ENCODE measurements at places on chromosomes 5 and 9.

DNA sequence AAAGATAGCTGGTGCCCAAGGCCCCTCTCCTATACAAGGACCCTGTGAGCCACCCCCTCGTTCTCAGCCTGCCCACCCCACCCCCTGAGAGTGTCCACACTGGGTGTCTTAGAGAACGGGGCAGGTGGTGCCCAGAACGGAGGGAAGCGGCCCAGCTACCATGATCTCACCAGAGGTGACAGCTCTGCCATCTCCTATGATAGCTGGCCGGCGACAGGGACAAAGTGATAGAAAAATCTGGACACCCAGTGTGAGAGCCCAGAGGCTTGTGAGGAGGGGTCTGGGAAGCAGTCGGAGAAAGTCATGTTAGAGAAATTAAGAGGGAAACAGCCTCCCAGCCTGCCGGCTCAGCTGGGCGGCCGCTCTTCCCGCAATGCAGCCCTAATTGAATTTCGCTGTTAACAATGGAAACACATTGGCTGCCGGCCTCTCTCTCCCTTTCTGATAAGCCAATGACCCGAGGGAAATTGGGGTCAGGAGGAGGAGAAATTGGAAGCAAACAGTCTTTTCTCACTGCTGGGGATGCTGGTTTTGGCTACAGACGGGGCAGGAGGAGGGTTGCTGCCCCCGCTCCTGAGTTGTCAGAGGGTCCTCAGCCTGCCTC lies 32.3 kb downstream of the HK3 start:
- no peak for DNase-seq

DNA sequence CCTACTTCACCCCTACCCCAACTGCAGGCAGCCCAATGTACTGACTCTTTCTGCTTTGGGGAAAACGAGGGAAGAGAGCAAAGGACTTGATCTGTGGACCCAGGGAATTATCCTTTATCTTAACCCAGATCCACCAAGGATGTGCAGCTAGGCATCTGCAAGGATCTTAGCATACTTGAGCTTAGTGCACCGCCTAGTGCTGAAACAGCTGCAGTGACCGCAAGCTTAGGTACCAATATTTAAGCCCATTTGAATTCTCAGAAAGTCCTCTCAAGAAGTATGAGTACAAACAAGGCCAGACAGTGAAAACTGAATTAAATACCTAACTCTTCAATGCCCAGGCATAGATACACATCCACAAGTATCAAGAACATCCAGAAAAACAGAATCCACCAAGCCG lies 576.7 kb upstream of the ADAMTS16 start:
- peak; percentile 45 for DNase-seq

GRCh38 chr5:132237670-132238069 lies 10.0 kb upstream of the P4HA2 start:
- DNase-seq, result no peak

DNA sequence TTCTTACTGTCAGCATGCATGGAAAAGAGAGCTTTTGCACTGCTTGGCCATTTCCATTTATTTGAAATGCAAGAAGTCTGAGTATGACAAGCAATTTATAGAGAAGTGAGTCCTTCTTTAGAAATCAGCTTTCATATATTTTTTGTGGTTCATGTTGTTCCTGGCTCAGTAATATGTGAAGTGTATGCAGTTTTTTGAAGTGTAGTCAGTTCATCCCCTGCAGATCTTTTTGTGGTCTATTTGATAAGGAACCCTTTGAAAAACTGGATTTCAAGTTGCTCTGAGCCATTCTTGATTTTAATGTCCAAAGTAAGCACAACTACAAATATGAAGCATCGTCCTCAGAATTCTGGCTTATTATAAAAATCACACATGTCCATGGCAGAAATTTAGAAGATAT lies 294.1 kb upstream of the SMC2 start:
- no peak for DNase-seq

- DNase-seq, result no peak
These were observed 32.6 kb downstream of the UBAP1 start for GRCh38 chr9:34211395-34211794.

- no peak for DNase-seq
These were observed 551.3 kb downstream of the PDE4D start for GRCh38 chr5:59342181-59342580.

DNA sequence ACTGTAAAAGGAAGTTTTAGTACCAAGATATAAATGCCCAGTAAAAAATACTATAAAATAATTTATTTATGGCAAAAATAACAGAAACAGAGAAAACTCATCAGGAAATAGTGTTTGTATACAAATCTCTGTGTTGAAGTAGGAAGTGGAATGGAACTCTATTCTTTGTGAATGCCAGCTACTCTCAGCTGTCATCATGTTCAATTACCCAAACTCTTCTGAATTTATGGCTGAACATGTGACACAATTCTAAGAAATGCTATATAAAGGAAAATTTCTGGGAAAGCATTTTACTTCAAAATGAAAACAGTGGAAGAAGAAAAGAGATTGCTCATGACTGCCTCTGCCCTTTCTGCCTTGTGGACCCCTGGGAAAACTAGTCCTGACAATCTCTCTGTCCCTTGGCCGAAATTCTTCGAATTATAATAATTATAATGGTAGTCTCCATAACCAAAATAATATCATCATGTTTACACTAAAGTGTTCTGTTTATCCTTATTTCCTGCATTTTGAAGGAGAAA lies 522.3 kb upstream of the ST8SIA4 start:
- DNase-seq, result no peak

DNA sequence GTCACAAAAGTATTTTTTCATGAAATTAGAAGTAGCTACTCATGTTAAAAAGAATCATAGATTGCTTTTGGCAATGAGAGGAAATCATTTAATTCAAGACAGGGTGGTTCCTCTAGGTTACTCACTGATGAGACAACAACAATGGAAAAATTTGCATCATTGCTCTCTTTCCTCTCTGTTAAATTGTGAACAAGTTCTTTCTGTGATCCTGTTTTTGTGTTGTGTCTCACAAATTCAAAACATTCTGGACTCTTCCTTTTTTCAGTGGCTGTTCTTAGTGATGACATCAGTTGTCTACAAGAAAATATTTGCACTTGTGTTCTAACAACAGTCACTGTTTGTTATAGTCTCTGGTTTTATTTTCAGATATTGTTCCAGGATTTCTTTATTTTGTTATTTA lies 95.3 kb downstream of the XRCC4 start:
- no peak for DNase-seq

GRCh38 chr5:112581811-112582320 lies 155.8 kb upstream of the APC start:
- DNase-seq, result no peak

GRCh38 chr5:74433255-74433895 lies 207.2 kb downstream of the ENC1 start:
- peak; percentile 22 for DNase-seq

- no peak for DNase-seq
These were observed 339.5 kb downstream of the BNC2 start for GRCh38 chr9:16530669-16531642.

DNA sequence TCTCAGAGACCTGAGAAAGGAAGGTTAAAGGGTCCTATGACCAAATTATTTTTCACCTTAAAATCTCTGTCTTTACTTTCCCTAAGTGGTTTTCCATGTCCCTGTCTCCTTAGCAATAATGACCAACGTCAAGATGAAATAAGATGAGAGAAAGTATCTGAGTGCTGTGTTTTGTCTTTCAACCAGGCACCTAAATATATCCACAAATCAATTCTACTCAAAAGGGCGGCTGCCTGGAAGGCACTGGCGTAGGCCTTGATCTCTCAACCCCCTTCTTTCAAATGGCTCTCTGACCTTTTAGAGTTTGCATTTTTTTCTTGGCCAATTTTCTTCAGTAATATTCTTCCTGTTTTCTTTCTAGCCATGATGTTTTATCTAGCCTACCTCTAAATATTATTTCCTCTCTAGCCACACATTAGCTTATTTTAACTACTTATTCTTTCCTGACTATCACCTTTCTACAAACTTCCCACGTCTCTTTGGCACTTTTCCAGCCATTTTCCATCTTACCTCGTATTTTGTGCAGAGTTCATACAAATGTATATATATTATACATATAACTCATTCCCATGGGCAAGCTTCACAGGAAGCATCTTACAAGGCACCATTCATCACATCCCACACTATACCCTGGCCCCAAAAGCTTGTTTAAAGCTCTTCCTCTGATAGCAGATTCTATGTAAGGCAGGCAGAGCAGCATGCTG lies 204.5 kb downstream of the SNX18 start:
- DNase-seq, result no peak

- no peak for DNase-seq
These were observed 44.2 kb downstream of the PSMB7 start for GRCh38 chr9:124370896-124371582.

DNA sequence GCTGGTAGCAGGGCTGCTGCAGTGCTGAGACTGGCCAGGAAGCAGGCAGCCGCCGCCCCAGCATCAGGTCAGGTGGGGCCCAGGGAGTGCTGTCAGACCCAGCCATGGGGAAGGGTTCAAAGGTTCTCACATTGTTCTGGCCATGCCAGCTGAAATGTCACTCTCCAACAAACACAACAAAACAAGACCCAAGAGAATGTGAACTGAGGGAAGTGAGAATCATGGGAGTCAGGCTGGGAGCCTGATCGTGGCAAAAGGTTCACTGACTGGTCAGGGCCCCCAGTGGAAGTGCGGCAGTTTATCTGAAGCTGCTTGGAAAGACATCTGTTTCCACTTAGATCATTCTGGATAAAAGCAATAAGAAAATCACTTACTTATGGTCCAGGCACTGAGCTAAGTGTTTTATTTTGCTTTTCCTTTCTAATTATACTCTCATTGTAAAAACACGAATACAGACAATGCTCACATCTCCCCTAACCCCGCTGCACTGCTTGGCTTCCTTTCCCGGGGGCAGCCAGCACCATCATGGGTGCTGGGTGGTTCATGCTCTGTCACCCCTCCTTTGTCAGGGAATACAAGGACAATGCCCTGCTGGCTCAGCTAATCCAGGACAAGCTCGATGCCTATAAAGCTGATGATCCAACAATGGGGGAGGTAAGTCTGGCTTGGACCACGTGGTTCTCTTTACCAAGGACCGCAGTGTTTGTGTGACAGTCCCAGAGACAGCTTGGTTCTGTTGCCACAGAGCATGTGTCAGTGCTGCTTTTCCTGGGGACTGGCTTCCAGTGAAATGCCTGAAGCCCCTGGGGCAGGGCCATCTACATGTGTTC lies 41.9 kb upstream of the CFAP157 start:
- no peak for DNase-seq

- no peak for DNase-seq
These were observed 92.6 kb downstream of the OR2K2 start for GRCh38 chr9:111237447-111237846.

- DNase-seq, result no peak
These were observed 144.8 kb downstream of the NR3C1 start for GRCh38 chr5:143258559-143259253.

DNA sequence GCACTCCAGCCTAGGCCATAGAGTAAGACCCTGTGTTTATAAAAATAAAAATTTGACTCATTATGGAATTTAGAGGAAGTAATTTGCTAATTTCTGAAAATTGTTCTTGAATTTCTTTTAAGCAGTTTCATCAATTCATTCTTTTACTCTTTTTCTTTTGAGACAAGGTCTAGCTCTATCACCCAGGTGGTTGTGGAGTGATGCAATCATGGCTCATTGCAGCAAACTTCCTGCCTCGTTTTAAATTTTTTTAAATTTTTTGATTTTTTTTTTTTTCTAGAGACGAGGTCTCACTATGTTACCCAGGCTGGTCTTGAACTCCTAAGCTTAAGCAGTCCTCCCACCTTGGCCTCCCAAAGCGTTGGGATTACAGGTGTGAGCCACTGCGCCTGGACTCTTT lies 3.1 kb upstream of the CAMLG start:
- DNase-seq, result no peak

DNA sequence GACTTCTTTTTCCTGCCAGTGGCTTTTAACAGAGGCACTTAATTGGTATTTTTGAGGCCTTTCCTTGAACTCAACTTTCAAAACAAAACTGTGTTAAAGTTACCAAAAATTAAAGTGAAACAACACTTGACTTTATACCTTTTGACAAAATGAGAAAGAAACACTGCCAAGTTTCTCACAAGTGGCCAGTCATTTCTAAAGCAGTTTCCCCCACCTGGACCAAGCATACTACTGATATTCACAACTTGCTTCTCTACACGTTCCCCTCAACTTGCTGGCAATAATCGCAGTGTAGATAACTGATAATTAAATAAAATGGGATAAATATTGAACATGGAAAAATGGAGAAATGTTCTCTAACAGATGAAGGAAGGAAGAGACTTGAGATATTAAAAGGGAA lies 135.7 kb downstream of the TLR4 start:
- no peak for DNase-seq

GRCh38 chr9:135879237-135879601 lies 28.1 kb downstream of the CAMSAP1 start:
- DNase-seq, result no peak

DNA sequence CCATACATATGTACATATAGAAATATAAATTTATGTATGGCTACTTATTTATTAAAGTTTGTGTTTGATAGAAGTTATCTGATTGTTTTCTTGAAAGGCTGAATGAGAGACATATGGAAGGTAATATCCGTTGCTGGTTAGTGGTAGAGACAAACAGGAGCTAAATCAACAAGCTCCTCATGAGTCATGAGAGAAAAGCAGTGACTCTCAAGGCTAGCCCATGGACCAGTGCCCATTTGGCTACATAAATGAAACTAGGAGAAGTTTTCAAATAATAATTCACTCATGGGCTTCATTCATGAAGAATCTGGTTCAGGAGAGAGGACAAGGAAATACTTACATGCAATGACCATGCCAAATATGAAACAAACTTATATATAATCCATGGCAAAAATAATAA lies 504.5 kb upstream of the ITGA1 start:
- DNase-seq, result no peak

GRCh38 chr9:72305102-72305546 lies 59.9 kb downstream of the ZFAND5 start:
- DNase-seq, result peak; percentile 54

DNA sequence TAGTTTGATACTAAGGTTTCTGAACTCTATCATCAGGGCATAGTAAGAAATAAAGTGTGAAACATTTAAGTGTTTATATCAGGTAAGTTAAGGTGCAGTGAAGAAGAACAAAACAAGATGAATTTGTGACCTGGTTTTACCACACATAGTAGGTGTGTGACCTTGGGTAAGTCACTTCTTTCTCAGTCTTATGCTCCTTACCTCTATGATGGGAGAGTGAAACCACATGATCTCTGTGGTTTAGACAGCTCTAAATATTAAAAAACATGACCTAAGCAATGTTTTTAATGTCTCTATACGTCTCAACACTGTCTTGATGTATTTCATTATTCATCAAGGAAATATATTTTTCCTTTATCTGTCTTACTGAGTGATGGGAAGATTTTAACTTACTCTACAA lies 629.6 kb upstream of the DMAC1 start:
- DNase-seq, result no peak

GRCh38 chr5:64707191-64707590 lies 16.9 kb downstream of the SHISAL2B start:
- no peak for DNase-seq

Data from iPS DF 6.9 (cell line).